KBM-7 (cell line): ENCODE measurements at places on chromosomes 7 and 10.

DNA sequence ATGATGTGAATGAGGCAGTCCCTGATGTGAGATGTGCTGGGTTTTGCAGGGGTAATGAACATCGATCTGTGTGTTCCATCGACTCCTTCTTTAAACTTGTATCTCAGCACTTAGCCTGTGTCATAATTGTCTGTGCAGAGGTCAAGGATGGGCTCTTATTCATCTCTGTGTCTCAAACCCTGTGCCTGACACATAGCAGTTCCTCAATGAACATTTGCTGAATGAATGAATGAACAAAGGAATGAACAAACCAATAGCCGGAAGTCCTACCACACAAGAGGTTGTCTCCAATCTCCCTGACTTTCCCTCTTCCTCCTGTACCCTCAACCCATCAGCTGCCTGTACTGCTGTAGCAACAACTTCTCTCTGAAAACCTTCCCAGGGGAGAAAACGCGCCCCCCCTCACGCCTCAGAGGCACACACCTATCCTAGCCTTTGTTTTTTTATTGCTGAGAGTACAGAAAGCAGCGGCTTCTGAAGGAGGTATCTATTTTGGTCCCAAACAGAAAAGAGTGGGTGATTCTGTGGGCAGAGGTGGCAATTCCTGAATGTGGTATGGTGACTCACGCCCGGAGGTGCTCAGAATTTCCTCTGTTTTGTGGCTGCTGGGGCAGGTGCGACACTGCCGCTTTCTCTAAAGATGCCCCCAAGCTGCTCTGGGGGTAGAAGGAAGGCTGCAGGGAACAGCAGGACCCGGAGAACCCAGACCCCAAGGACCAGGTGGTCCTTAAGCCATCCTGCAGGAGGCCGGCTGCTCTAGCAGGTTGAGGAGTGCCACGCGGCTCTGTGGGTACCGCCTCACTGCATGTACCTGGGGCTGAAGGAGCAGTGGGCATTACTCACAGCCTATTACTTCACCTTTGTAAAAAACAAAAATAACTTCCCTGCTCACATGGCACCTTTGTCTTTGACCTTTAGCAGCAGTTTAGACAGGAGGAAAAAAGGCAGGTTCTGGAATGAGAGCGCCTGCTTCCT lies 9.6 kb downstream of the IL2RA start:
- DNase-seq = peak; percentile 76

GRCh38 chr7:47335557-47336471 lies 246.1 kb downstream of the TNS3 start:
- no peak for DNase-seq

GRCh38 chr7:20454202-20454601 lies 123.5 kb downstream of the ITGB8 start:
- DNase-seq = no peak

GRCh38 chr7:53015463-53015862 lies 20.0 kb upstream of the POM121L12 start:
- no peak for DNase-seq

DNA sequence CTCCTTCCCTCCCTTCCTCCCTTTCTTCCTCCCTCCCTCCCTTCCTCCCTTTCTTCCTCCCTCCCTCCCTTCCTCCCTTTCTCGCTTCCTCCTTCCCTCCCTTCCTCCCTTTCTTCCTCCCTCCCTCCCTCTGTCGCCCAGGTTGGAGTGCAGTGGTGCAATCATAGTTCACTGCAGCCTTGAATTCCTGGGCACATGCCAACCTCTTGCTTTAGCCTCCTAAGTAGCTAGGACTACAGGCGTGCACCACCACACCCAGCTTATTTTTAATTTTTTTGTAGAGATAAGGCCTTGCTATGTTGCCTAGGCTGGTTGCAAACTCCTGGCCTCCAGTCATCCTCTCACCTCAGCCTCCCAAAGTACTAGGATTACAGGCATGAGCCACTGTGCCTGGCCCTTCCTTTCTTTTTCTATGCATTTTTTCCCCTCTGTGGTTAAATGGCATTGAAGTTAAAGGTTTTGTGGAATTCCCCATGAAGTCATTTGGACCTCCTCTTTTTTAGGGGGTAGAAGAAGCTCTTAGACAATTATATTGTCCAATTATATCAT lies 9.6 kb downstream of the KLHDC10 start:
- no peak for DNase-seq
